ENCODE measurements at places on chromosomes 11 and 22.

- no peak for DNase-seq
These were observed 1228.0 kb downstream of the TBC1D22A start for GRCh38 chr22:47990481-47990880.

GRCh38 chr22:30238661-30239487, 7.7 kb downstream of the LIF start:
- peak; percentile 89 for DNase-seq

- peak; percentile 64 for DNase-seq
These were observed 95.0 kb downstream of the AMOTL1 start for GRCh38 chr11:94862926-94863880.

- DNase-seq = no peak
These were observed 6.0 kb upstream of the LMO2 start for GRCh38 chr11:33897761-33898375.

GRCh38 chr11:66745356-66746235, 16.6 kb upstream of the SPTBN2 start:
- DNase-seq = no peak

GRCh38 chr11:114162719-114163123, 103.2 kb downstream of the ZBTB16 start:
- DNase-seq = peak; percentile 100

DNA sequence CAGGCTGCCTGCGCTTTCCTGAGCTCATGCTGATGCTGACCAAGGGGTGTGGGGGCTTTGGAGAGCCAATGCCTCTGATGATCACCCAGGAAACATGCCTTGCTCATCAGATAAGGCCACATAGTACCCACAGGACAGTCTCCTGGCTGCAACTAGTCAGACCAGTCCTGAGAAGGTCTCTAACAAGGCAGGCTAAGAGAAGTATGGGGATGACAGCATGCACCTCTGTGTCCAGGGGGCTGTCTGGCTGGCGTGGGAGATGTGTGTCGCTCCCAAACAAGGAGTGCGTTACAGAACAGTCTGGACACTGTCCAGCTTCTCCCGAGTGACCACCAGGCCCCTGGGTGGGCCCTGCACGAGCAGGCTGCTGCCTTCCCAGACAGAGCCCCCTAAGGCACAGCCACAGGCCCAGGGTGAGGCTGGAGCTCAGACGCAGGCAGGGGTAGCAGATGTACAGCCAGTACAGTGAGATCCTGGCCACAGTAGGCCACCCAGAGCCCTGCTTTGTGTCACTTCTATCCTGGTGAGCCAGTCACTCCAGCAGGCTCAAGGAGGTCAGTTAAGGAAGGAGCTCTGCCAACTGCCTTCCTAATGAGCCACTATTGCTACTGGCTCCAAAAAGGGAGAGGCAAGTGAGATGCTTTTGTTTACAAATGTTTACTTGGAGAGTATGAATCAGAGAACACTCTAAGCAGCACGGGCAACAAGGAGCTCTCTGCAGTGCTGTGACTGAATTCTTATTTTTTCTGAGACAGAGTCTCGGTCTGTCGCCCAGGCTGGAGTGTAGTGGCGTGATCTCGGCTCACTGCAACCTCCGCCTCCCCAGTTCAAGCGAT, 66.0 kb upstream of the CLTCL1 start:
- DNase-seq = no peak

DNA sequence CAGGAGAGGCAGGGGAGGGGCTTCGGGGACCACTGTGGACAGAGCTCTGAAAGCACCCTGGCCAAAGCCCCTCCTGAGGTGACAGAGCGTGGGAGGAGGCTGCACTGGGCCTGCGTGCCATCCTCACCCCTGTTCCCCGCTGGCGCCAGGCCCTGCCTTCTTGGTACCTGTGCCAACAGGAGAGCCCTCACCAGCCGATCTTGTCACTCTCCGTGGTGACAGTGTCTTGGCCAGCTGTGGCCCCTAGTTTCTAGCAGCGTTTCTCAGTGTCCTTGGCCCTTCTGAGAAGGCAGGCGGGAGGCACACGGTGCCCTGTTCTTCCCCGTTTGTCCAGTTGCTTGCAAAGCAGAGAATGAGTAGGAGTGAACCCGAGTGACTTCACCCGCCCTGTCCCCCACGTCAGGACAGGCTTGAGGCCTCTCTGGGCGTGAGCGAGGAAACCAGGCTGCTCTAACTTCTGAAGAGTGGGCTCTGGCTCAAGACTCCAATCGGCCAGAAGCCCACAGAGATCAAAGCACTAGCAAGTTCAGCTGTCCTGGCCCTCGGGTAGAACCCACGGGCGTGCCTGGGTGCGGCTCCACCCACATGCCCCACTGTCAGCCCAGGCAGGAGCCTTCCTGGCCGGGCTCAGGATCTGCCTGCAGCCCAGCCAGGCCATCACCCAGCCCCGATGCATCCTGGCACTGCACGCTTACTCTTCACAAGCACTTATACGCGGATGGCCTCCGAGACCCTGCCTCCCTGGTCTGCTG, 60.2 kb upstream of the EMID1 start:
- no peak for DNase-seq

GRCh38 chr11:125923012-125923579, 18.8 kb downstream of the DDX25 start:
- DNase-seq = peak; percentile 84

- no peak for DNase-seq
These were observed 182.5 kb upstream of the C11orf58 start for GRCh38 chr11:16555956-16556355.

DNA sequence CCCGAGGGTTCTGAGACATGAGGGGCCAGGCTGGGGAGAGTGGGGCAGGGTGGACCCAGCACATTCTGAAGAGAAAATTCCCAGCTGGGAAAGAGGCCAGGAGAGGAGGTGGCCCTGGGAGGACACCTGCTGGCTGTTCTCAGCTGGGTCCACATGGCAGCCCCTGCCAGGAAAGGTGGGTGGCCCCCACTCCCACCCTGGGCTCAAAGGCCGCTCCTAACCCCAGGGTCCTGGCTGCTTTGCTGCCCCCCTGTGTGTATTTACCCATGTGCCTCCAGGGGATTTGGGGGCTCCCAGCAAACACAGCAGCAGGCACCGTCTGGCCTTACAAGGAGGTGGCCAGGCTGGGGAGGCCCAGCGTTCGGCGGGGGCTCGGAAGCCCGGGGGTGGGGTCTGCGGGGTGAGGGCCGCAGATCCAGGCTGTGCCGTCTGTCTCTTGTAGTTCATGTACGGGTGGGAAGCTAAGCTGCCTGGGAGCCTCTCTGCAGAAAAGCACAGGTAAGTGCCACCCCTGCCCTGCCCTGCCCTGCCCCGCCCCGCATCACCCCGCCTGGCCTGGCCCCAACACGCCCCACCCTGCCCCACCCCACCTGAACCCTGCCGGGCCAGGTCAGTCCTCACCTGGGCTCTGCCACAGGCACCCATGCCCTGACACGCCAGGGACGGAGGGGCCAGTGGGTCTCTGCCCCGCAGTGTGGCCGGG, 10.6 kb downstream of the MUC5B start:
- DNase-seq = no peak

- no peak for DNase-seq
These were observed 107.6 kb downstream of the WNT7B start for GRCh38 chr22:45869340-45869847.

DNA sequence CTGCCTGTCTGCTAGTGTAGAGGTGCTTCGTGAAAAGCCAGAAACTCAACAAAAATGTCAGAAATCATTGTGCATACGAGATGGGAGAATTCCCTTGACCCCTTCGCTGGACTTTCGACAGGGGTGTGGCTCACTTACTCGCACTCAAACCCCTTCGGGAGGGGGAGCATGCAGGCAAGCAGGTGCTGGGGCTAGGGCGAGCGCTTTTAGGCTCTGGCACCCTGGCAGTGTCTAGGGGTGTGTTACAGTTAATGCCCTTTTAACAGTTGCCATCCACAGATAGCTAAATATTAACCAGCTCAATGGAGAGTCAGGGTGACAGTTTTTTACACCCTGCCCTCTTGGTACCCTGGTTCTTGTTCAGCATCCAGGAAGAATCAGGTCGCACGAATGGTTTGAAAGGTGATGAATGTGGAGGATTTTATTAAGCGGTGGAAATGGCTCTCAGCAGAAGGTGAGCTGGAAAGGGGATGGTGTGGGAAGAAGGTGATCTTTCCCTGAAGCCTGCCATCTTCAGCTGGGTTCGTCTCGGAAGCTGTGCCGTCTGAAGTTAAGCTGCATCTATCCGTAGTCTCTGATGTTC, 59.6 kb upstream of the SHANK2 start:
- DNase-seq = no peak

DNA sequence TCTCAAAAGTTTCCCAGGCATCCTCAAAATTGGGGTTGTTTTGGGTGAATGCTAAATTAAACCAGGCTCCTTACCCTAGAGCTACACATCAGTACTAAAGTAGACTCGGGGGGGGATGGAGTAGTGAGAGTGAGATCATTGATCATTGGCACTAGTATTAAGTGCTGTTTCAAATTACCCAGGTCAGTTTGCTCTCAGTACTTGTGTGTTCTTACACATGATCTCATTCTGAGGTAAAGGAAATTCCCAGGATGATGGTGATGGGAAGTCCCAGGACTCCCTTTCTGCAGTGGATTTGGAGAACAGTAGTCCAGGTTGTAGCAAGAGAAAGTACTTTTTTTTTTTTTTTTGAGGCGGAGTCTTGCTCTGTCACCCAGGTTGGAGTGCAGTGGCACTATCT, 12.5 kb downstream of the RBM4 start:
- DNase-seq = peak; percentile 26

DNA sequence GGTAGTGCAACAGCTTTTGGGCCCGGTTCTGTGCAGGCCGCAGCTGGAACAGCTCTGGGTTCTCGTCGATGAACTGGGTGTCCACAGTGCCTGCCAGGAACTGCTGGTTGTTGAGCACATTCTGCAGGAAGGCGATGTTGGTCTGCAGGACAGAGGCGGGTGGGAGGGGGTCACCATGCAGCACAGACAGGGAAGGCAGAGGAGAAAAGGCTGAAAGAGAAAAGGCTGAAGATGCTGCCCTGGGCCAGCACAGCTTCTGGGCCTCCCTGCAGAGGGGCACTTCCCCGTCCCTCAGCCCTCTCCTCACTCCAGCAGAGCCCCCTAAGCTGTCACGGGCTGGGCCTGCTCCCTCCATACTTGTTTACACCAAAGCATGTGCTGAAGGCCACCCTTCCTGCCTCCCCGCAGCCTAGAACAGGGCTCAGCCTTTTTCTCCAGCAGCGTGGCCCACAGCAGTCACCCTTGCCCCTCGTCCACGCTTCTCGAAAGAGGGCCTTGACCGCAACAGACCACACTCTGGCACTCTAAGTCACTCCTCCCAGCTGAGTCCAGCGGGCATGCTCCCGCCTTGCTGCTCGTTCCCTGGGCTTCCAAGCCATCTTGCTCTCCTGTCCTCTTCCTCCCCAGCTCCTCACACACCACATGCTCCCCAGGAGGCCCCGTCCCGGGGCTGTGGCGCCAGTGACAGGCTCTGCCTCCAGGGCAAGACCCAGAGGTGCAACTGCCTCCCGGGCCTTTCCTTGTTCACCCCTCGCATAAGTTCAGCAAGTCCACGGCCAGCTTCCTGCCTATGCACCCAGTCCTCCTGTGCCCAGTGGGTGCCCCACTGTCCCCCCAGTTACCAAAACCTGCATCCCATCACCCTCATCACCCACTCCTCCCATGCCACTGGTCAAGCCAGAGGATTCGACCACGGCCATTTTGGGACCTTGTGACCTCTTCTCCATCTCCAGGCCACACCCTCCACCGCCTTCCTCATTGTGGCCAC, 3.3 kb upstream of the LRFN4 start:
- DNase-seq = no peak

Data from choroid plexus epithelial cell (primary cell).